Left lobe of liver (tissue), 2 donors: ENCODE measurements at places on chromosomes 11 and 22. TPM values are rescaled to one million over a fixed set of nuclear protein-coding genes. Genes with fewer than 3 reads are reported as not detected.

MS4A6E gene
- not detected for total RNA-seq

SCARF2 gene
- total RNA-seq, result 2.2 TPM

- no peak for DNase-seq
Observed at GRCh38 chr11:11076276-11076675, 218.4 kb upstream of the ZBED5 start.

- DNase-seq, result peak; percentile 43
Observed at GRCh38 chr22:23068096-23068831, 2.1 kb upstream of the GNAZ start.

- no peak for DNase-seq
Observed at GRCh38 chr11:33835143-33835878, 56.6 kb downstream of the LMO2 start.

- no peak for DNase-seq
Observed at GRCh38 chr22:36569999-36570398, 41.0 kb upstream of the EIF3D start.

DNA sequence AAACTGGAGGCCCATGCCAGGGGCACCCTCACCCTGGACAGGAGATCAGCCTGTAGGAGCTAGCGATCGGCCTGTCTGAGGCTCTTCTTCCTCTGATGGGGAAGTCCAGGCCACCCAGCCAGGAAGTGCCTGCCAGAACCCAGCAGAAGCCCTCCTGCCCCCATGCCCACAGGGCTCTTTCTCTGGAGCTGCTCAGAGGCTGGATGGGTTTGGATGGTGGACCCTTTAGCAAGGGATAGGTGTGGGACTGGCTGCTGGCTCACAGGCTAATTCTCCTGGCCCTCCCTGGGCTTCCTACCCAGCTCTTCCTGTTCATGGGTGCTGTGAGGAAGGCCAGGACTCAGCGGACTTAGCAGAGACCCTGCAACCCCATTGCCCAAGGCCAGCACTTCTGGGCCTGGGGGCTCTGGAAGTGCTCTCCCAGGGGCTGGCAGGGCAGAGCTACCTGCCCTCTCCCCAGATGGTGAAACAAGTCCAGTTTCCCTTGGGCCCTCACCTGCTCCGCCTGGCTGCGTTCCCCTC, 7.6 kb downstream of the FXYD2 start:
- DNase-seq, result no peak

DNA sequence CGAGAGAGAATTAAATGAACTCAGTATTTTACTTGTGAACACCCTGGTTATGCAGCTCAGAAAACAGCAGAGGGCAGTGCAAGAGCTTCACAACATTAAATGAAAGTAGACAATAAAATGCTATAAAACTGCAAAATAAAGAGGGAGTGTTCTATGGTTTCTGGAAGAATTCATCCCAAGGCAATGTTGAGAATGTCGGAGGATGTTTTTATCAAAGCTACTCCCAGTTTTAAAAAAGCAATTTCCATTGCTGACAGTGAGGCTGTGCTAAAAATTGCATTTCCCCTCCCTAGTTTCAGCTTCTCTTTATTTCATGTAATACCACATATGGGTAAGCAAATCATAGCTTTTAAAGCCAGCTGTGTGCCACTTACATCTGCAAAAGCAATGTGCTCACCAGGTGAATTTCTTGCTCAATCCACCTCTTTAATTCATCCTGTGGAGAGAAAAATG, 296.8 kb downstream of the RAB38 start:
- no peak for DNase-seq

DNA sequence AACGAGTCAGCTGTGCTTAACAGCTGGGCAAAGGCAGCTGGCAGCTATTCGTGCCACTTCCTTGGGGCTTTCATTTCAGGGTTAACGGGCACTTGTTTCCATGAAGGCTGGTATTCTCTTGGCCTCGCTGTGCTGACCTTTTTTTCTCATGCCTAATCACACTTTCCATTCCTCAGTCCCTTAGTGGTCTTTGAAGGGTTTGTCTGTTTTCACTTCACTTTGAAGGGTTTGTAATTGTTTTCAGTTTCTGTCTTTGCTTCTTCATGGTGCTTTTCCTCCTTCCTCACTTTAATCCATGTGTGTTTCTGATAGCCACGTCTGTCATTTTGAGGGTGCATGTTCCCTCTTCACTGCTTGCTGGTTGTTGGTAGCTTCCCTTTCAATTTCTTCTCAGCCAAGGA, 24.6 kb downstream of the PPIL2 start:
- no peak for DNase-seq
